ENCODE measurements at places on chromosomes 2 and 18.

GRCh38 chr2:18690342-18690741, 101.0 kb upstream of the NT5C1B start:
- no peak for DNase-seq

DNA sequence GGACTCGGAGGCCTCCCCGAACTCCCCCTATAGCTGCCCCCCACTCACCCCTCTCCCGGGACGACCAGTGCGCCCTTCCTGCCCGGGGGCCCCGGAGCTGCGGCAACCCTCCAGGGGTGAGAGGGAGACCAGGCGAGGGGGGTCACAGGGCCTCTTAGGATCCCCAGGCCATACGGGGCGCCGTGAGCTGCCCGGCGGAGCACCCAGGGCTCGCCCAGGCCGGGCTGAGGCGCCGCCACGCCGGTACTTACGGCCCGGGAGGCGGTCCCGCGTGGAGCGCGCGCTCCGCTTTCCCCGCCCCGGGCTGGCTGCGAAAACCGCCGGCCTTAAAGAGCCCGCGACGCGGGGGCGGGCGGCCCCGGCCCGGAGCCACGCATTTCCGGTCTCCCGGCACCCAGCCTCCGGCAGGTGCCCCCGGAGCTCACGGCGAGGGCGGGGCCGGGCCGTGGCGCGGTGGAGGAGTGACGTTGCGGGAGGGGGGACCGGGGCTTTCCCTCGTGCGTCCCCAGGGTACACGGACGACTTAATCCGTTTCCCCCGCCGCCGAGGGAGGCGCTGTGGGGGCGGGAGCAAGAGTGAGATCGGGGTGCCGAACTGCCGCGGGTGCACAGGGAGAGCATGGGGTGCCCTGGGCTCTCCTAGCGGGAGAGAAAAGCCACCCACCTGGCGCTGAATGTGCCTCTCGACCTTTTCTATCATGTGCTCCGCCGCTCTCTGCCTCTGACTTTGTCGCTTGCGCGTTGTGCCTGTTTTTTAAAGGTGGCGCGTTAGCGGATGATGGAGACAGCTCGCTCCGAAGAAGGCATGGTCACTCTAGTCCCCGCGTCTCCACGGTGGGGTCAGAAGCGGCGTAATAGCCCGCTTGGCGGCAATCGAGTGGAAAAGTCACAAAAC, at the start of gene METTL21A:
Gene METTL21A (minus strand): TSS at position 381 of the 894 bp plus-strand sequence. CDS start 1,019 bp downstream, outside the sequence.
- peak; percentile 99 for DNase-seq

GRCh38 chr2:154392256-154392655, 306.2 kb upstream of the KCNJ3 start:
- no peak for DNase-seq

DNA sequence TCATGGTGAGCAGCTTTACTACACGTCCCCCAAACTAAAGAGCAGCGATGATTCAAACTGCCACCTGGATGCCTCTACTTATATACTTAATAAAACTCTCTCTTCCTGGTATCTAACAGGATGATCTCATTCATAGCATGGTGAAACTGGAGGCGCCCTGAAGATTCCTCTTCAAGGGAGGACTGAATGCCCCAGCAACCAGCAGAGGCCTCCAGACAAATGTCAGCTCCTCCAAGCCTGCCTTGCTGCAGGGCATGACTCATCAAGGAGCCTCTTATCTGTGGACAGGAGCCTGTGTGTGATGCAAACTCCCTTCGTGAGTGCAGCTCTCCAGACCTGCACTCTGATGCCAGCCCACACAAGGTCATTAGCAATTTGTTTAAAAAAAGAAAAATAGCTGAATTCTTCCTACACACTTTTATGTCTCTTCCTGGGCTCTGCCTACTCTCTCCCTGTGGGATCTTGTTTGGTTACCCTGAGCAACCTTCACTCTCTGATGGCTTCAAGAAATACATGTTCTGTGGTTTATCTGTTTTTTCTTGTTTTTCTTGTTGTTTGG, 30.2 kb downstream of the LONRF2 start:
- DNase-seq, result no peak

GRCh38 chr2:214293593-214293992, 117.3 kb upstream of the VWC2L start:
- DNase-seq, result no peak

DNA sequence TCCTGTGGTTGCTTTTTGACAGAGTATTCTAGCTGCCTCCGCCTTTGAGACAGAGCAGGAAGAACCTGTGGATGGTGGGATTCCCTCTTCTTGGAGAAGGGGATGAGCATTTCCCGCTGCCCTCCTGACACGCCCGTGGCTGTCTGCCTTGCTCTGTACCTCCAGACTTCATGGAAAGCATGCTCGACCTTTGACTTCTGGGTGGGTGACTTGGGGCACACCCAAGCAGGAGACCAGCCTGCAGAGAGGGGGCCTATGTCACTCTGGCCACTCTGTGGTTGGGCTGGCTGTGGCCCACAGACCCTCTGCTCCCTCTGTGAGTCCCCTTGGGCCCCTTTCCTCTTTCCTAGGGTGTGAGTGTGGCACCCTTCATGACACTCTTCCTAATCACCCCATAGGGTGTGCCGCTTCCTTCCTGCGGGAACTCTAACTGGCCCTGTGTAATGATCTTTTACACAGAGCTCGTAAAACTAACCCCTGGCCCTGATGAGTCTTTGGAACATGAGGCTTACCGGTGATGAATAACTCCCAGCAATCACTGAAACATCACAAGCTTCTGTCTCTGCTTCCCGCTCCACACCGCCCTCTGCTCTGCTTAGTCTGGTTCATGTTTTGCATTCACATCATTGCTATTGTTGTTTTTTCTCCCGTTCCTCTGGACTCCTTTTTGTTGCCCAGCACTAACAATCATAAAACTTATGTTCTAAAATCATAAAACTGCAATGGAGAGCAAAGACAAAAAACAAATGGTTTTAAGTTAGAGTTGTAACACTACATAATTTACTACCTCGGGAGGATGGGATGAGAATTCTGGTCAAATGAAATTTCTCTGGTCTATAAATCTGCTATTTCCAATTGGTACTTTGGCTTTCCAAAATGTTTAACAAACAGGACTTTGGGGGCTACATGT, 101.1 kb downstream of the SH3YL1 start:
- DNase-seq, result no peak

GRCh38 chr18:59672235-59672711, 24.9 kb downstream of the CCBE1 start:
- no peak for DNase-seq

- no peak for DNase-seq
Measured at GRCh38 chr2:234047361-234047760, 3.1 kb upstream of the SPP2 start.

DNA sequence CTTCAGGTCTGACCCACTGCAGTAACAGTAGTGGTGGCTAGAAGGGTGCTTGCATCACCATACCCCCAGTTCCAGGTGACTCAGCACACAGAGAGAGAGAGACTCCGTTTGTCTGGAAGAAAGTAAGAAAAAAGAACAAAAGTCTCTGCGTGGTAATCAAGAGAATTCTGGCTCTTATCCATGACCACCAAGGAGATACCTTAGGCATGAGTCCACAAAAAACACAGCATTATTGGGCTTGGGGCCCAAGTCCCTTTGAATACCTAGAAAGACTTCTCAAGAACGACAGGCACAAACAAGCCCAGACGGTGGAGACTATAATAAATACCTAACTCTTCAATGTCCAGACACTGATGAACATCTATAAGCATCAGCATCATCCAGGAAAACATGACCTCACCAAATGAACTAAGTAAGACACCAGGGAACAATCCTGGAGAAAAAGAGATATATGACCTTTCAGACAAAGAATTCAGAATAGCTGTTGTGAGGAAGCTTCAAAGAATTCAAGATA, 21.7 kb upstream of the BAZ2B start:
- DNase-seq, result no peak

- peak; percentile 11 for DNase-seq
Measured at GRCh38 chr2:181632733-181633401, 24.0 kb downstream of the CERKL start.

- DNase-seq, result no peak
Measured at GRCh38 chr2:27893006-27893405, 2.5 kb downstream of the BABAM2 start.

DNA sequence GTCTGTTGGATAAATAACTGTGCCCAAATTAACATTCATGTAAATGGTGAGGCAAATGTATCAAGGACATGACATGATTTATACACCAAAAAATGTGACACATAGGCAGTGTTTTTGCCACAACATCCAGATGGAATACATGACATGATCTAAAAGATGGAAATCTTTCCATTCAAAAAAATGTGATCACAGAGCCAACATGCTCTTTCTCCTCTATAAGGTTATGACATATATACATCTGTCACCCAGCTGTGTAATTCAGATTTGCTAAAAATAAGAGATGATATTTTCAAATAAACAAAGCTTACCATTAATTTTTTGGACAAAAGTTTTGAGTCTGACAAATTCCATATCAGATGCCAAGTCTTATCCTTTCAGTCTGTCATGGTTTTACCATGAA, 95.5 kb upstream of the COL3A1 start:
- DNase-seq, result no peak

- no peak for DNase-seq
Measured at GRCh38 chr2:164595031-164595430, 26.3 kb downstream of the GRB14 start.

- DNase-seq, result no peak
Measured at GRCh38 chr2:5725794-5726463, 33.7 kb downstream of the SOX11 start.

DNA sequence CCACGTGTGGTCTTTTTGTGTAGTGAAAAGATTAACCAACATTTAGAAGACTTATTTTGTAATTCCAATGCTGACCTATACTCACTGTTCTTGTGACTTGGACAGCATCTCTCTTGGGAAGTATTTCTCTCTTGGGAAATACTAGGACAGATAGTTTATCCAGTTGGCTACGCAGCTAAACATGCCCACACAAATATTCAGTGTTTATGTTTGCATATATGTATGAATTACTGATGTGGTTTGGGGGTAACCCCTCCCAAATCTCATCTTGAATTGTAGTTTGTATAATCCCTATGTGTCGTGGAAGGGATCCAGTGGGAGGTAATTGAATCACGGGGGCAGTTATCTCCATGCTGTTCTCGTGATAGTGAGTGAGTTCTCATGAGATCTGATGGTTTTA, 2062.3 kb upstream of the CELF4 start:
- DNase-seq, result no peak

GRCh38 chr2:212158081-212158480, 380.5 kb downstream of the ERBB4 start:
- no peak for DNase-seq

DNA sequence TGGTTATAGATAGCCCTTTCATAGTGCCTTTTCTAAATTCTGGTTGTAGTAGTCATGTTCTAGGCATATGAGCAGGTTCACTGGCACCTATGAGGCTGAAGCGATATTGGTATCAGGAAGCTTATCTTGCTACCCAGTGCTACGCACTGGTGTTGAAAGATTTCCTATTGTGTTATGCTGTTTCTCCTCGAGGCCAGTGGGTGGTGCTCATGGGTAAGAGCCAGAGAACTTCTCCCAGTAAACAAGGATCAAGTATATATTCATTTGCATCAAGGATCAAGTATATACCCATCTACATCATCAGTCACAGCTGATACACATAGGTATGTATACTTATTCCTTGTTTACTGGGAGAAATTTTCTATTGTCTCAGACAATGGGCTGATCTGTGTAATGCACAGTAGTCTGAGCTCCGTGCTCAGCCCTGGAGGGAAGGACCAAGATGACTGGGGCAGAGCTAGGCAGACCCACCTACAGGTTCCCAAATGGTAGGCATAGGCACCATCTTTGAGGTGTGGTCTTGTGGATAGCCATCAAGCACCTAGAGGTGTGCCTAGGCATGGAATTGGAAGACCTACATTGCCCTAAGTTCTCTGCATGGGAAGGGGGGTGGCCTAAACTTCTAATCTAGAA, 101.2 kb upstream of the GALNT13 start:
- no peak for DNase-seq

DNA sequence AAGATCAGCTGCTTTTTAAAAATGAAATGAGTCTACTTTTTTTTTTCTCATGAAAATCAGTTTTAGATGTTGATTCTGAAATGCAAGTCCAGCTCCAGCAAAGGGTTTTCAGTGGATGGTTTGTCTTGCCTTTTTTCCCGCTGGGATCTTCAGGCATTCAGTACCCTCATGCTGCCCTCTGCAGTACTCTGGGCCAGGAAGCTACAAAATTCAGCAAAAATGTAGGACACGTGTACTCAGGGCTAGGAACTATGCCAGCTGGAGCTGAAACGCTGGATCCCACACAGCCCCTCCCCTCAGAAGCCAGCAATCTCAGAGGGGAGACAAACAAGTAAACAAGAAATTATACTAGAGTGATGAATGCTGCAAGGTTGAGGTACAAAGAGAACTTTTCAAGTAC, 97.3 kb downstream of the MMADHC start:
- DNase-seq, result no peak

GRCh38 chr2:236061899-236062298, 106.3 kb downstream of the GBX2 start:
- no peak for DNase-seq

DNA sequence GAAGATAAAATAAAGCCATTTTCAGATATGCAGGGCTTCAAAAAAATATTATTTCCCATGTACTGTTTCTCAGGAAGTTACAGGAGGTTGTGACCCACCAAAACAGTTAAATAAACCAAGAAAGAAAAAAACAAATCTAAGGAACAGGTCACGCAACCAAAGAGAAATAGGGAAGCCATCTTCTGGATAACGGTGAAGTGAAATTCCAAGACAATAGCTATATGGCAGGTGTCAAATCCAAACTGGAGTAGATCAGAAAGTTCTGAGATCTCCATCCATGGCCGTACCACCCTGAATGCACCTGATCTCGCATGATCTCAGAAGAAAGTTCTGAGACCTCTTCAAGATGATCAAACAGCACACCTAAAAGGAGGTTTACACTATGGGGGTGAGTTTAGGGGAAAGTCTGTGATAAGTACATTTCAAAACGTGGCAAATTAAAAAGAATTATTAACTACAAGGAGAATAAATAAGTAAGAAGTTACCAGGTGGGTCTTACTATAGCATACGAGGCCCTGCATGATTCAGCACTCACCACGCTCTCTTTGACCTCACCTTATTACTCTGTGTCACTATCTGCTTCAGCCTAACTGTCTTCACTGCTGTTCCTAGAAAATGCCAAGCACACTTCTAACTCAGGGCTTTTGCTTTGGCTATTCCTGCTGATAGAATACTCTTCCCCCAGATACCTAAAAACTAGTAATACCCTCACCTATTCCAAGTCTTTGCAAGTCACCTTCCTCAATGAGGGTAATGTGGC, 29.9 kb downstream of the NBAS start:
- DNase-seq, result no peak

DNA sequence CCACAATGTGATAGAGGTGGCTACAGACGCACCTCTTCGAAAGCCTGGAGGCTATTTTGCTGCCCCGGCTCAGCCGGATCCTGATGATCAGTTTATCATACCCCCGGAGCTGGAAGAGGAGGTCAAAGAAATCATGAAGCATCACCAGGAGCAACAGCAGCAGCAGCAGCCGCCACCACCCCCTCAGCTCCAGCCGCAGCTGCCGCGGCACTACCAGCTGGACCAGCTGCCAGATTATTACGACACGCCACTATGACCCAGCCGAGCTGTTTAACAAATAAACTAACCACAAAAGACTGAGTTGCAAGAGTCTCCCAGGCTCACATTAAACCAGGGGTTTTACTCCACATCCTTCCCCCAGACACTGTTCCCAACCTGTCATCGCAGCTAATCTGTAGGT, 263.8 kb downstream of the PHLPP1 start:
- no peak for DNase-seq

Data from GM20000 (cell line).